Renal cortex interstitium (tissue), 15 donors: ENCODE measurements at places on chromosomes 4 and X. TPM values are rescaled to one million over a fixed set of nuclear protein-coding genes. Genes with fewer than 3 reads are reported as not detected.

DNA sequence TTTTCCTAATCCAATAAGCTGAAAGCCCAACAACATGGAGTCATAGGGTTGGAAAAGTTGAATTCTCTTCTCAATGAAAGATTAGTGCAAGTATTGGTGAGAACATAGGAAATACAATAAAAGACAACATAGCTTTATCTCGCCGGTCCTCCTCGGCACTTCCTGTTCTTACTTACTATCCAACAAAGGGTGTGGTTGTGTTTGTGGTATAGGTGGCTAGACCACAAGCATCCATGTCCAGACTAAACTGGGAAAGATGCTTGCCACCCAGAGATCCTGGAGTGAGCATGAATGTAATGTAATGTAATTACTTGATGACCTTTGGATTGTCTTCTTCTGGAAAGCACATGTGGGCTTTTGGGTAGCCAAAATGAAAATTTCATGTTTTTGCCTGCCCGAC is 223.8 kb downstream of the CPE start:
- DNase-seq, result no peak

The XK gene
- polyA plus RNA-seq, result 1.1 TPM

DNA sequence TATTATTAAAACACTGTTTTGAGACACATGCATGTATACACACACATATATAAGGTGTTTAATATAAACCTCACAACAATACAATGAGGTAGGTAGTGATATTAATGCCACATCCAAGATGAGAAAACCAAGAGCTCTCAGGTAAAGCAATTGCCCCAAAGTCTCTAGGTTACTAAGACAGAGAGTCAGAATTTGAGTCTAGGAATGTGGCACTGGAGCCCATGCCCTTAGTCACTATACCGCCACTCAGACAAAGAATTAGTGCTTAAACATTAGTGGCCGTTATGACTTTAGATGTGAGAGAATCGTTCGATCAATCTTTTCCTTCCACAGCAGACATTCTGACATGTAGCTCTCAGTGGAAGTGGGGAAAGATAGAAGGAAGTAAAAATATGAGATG is 108.2 kb upstream of the ACSL4 start:
- no peak for DNase-seq

GRCh38 chr4:76723373-76723772 is 174.6 kb downstream of the SOWAHB start:
- no peak for DNase-seq

- DNase-seq, result no peak
These were observed 57.5 kb downstream of the GPR82 start for GRCh38 chrX:41781500-41781899.

The ARHGEF6 gene
- polyA plus RNA-seq, result 12.4 TPM
